ENCODE measurements at places on chromosomes 5 and 9.

DNA sequence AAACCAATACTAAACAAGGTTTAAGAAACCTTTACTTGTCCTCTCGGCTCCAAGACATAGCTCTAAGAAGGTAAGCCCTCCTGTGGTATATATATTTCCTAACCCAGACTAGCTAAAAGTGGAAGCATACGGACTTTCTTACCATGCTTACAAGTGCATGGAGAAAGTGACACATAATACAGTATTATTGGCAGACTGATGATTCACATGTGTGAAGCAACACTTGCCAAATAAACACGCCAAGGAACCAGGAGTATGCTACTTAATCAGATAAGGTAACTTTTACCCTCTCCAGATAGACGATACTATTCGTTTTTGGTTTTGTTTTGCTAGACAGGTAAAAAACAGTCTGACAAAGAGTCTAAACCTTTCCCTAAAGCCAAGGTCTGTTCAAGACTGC is 264.1 kb downstream of the MLLT3 start:
- DNase-seq: no peak

- DNase-seq: no peak
These were observed 4.8 kb upstream of the SEMA4D start for GRCh38 chr9:89502671-89503070.

- DNase-seq: no peak
These were observed 101.9 kb downstream of the GADD45G start for GRCh38 chr9:89706731-89707191.

DNA sequence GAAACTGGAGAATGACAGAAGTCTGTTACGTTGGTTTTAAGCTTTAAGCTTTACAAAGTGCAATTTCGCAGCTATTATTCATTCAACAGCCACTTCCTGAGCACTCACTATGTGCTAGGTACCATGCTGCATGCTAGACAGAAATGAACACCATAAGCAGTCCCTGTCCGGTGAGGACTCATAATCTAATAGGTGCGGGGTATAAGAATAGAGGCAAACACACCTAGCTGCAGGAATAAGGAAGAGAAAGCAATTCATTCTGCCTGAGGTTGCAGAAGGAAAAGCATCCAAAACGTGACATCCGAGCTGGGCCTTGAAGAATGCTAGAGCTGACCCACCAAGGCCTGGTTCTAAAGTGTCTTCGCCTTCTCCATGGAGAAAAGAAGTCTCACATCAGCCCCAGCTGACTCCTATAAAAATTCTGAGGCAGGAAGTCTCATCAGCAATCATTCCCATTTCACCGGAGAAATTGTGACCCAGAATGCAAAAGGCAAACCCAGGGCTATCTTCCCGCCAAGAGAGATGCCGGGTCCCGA is 542 bp downstream of the FKBP15 start:
- no peak for DNase-seq

GRCh38 chr9:37465249-37466036 is at the start of gene ZBTB5:
Gene ZBTB5 (minus strand): TSS chr9:37465450. CDS start chr9:37442551, 22,899 bp downstream.
- peak; percentile 98 for DNase-seq

- no peak for DNase-seq
These were observed 106.3 kb downstream of the SLC1A3 start for GRCh38 chr5:36712706-36713105.

DNA sequence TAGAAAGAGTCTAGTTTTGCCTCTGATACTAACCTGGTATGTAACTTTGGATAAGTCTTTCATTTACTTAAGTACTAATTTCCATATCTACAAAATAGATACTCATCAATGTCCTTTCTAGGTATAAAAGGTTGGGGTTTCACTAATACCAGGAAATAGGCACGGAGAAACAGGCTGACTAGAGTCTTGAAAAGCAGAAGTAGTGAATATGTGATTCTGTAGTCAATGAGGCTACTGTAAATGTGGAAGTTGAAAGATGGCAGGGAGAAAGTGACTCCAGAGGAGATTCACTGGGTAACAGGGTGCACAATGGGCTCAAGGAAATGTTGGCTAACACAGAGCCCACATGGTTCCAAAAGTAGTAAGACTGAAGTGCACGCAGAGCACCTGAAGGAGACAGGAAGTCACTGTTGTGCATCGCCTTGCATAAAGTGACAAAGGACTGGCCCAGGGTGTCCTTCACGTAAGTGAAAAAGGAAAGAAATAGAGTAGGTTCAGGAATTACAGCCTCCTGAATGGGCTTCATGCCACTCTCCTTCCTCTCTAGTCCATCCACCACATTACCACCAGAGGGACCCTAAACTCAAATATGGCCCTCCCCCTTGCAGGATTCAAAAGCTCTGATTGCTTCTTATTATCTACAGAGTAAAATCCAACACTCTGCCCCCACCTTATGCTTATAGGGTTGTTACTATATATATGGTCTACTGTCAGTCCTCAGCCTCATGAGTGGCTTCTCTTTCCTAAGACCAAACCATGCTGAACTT is 288.0 kb upstream of the SMARCA2 start:
- no peak for DNase-seq

Data from DMS79 treated with DMSO at 0.1 percent for 48 hours (cell line).